ENCODE measurements at places on chromosomes 4 and X.

GRCh38 chr4:119244832-119245231, 32.3 kb downstream of the USP53 start:
- no peak for ATAC-seq

DNA sequence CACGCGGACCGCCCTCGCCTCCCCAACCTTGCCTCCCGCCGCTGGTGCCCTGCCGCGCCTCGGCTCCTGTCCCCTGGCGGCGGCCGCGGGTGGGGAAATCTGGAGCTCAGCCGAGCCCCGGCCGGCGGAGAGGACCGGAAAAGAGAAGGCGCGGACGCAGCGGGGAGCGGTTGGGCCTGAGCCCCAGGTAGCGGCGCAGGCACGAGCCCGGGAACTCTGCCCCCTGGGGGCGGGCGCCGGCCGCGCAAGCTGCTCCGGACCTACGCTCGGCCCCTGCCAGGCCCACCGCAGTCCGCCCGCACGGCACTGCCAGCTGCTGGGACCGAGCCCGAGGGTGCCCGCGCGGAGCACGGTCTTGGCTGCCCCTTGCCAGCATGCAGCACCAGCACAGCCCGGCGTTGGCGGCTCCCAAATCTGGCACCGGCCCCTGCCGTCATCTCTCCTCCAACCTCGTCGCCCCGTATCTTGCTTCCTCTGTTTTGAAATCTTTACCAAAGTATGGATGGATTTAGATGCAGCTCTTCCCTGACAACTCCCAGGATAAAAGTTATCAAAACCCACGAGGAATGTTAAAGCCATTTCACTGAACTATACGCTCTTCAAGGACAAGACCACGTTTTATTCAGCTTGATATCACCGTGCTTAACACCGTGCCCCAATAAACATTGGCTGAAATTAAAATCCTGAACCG, at the start of gene PRSS12:
TSS of gene PRSS12 (minus strand) at position 161 of the 691 bp plus-strand sequence. CDS start 283 bp downstream, outside the sequence.
- peak; percentile 74 for ATAC-seq

DNA sequence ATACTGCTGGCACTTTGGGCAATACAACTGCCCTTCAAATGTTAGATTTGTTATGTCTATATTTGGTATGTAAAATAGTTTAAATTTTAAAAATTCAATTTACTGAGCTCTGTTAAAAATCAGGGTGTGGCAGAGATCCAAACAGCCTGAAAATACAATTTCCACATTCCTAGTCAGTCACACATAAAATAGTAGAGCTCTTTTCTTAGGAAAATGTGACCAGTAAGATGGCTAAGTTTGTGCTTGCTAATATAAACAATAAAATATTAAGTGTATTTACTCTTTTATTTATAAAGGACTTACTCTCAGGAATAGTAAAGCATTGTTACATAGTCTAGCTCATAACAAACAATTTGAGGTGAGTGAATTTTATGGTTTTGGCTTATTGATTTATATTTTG, 200.2 kb downstream of the DKK2 start:
- ATAC-seq = no peak

GRCh38 chr4:20984576-20984836, 284.2 kb downstream of the PACRGL start:
- ATAC-seq = no peak

DNA sequence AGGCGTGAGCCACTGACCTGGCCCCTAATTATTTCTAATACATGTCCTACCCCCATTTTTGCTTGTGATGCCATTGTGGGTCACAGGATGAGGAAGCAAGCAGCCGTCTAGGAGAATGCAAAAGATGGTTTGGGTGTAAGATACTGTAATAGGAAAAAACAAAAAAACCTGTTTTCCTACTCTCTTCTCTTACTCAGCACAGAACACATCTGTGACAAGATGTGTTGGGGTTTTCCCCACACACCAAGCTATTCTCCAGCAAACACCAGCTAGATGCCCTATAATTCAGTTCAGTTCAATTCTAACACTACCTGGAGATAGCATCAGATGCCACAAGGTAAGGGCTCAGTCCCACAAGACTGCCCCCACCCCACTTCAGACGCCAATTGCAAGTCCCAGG, 15.3 kb upstream of the HPRT1 start:
- ATAC-seq = no peak
